ENCODE measurements at places on chromosomes 2 and 18.

GRCh38 chr2:85255813-85256594 lies 71.8 kb downstream of the TGOLN2 start:
- DNase-seq, result no peak

DNA sequence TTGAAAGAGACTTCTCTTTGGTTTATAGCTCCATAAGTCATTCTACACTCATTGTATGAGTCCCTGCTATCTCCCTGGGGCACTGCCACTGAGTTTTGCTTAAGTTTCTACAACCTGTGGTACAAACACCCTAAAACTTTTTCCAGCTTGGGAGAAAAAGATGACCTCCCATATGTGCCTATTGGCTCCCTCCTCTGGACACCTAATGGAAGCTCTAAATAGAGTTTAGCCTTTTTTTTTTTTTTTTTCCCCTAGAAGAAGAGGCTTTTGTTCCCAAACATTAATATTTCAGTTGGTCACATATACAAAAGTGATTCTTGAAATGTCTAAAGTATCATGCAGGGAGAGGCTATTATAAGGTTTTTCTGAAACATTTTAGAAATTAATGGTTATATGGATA lies 547.2 kb upstream of the TMEFF2 start:
- DNase-seq, result no peak

GRCh38 chr18:48928787-48929186 lies 22.0 kb downstream of the SMAD7 start:
- DNase-seq, result no peak

GRCh38 chr2:230849633-230850357 lies 14.9 kb upstream of the ITM2C start:
- DNase-seq, result no peak

GRCh38 chr18:63882333-63883141 lies 5.0 kb upstream of the SERPINB2 start:
- no peak for DNase-seq

- DNase-seq, result no peak
These were observed 363.4 kb upstream of the SOX11 start for GRCh38 chr2:5328826-5329225.

DNA sequence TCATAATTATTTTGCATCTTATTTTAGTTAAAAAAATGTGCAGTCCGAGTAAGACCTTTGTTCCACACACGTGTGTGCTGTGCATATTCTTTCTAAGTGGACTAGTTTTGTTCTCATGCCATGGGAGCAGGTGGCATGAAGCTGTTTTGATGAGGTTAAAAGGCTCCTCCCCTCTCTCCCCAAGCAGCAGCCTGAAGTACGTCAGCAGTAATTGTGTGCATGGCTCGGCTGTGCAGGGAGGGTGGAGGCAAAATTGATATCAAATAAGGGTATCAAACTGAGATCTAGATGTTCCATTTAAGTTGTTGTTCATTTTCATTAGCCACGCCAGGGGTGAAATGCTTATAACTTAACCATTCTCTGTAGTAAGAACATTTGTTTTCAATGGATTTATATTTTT lies at the start of gene NYAP2:
NYAP2 (plus strand) TSS at position 207 of the 400 bp plus-strand sequence. CDS start 9,171 bp downstream, outside the sequence.
- no peak for DNase-seq

GRCh38 chr2:120785228-120785966 lies 49.7 kb downstream of the GLI2 start:
- DNase-seq, result no peak

DNA sequence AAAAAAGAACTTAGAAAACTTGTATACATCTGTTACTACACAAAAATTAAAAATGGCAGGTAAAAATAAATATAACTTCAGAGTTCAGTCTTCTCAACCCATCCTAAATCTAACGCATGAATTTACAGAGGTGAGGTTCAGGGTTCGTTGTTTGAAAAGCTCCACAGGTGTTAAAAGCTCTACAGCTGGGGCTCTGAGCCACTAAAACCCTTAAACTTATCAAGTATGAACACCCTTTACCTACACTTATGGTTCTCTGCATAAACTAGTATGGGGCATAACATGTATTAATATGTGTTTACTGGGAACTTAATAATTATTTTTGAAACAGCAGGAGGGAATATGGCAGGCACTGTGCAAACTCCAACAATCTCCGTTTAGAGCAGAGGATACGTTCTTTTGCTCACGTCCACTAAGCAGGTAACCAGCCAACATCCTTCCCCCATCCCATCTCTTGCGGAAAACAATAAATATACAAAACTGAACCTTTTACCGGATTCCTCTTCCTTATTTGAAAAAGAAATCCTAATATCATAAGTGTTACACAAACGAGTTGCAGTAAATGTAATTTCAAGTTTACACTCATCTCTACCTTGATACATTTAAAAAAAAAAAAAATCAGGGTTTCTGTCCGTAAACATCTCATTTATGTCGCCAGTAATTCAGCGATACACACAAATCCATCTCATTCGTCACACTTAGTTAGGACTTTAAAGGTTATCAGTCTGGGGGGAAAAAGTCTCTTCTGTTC lies 1.3 kb downstream of the PIAS2 start:
- DNase-seq, result no peak

GRCh38 chr2:139033300-139033699 lies 253.1 kb upstream of the NXPH2 start:
- no peak for DNase-seq

DNA sequence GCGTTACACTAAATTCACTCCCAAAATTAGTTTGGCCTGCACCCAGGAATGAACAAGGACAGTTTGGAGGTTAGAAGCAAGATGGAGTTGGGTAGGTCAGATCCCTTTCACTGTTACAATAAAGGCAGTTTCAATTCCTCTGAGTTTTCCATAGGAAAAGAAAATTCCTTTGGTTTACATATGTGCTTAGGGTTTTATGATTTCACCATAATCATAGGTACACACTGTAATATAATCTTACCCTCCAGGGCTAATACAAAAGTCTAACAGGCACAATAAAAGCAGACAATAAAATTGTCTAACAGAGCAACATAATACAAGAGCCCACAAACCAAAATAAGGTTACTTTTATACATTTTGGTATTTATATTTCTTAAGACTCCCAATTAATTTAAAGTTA lies 391.5 kb upstream of the KCNJ3 start:
- peak; percentile 61 for DNase-seq

DNA sequence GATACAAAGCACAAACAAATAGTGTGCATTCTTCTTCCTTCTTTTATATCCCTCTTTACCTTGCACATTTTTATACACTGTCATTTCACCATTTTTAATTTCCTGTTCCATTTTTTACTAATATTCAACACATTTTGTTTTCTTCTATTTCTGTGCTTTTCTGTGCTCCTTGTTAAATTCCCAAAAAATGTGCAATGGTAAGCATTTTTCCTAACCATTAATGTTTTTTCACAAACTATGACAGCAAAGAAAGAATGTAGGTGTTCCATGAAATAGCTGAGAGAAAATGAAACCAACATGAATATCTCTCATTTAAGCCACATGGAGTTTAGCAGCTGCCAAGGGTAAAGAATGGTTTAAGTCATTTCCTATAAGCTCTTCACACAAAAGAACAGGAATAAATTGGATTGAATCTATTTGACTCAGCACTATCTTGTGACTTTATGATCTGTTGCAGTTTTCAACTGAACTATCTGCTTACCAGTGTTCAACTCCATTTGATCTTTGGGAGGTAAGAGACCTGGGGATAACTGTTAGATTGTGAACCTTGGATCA lies 145.7 kb upstream of the CDH19 start:
- DNase-seq, result no peak

DNA sequence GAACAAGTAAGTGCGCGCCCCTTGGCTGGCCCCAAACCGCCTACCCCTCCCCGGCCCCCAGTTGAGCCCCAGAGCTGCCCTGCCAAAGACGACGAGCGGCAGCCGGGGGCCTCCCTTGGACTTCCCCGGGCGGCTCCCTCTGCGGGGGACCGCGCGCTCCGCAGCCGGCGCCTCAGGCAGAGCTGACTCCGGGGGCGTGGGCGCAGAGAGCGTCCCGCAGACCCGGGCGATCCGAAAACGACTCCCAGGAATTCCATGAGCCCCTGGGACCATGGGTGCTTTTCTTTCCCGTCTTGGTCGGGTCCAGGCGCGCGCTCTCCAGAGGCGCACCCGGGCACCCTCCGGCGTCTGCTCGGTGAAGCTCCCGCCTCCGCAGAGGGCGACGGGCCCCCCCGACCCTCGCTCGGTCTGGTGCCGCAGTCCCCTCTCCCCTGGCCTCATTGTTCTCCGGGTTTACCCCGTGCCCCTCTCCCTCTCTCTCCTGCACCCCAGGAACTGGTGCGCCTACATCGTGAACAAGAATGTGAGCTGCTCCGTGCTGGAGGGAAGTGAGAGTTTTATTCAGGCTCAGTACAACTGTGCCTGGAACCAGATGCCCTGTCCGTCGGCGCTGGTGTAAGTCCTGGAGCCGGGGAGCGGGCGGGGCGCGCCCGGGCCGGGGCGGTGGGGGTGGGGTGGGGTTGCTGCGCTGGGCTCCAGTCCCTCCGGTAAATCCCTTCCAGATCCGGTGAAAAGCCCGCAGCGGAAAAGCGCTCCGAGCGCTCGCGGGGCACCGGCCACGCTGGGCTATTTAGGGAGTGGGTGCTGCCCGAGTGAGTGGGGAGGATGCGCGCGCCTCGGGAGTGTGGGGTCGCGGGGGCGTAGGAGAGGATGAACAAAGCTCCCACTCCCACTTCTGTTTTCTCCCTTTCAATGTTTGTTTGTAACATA lies 776 bp downstream of the EMILIN2 start:
- no peak for DNase-seq

GRCh38 chr2:38113981-38114708 lies 38.2 kb upstream of the CYP1B1 start:
- DNase-seq, result no peak

GRCh38 chr2:165114346-165114939 lies 89.4 kb downstream of the SCN3A start:
- no peak for DNase-seq

DNA sequence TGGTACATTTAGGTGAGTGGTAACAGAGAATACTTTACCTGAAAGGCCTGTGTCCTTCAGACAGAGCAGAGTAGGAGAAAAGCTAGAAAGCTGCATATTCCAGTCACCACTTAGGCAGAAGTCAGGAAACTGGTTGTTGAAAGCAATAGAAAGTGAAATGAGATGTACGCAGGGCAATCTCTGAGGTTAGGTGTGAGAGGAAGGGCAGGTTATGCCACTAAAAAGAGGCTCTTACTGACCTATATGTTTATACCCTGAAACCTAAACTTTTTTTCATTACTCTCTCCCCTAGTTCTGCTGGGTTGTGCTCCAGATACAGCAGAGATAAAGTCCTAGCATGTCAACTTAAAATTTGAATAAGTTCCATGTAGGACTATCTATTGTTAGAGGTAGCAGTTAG lies 93.5 kb downstream of the COX7A2L start:
- no peak for DNase-seq

Data from NCI-H1930 (cell line).